Stimulated activated CD8-positive, alpha-beta memory T cell treated with anti-CD3 and anti-CD28 coated beads, Interleukin-15, amount 100 ng/mL, for 24 hours (primary cell): ENCODE measurements at places on chromosomes 13 and 19.

DNA sequence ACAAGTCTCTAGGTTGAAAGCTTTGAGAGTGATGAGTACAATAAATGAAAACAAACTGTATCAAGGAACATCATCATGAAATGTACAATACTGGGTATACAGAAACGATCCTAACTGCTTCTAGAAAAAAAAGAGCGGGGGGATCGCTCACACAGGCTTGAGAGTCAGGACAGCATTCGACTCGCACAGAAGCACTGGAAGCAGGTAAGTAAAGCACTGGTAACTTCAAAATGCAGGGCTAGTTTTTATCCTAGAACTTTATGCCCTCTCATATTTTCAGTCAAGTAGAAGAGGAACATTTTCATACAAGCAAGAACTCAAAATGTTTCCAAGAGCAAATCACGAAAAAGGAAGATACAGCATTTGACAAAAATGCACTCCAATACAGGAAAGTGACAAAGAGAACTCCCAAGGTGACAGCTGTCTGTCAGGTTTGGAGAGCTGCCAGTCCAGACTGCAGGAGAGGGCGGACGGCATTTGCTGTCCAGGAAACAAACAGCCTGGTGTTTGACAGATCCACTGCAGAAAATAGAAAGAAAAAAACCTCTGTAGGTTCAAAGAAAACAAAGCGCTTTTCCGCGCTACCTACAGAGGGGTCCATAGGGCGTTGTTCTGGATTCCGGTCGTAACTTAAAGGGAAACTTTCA is 58.2 kb upstream of the XPO4 start:
- DNase-seq: no peak

DNA sequence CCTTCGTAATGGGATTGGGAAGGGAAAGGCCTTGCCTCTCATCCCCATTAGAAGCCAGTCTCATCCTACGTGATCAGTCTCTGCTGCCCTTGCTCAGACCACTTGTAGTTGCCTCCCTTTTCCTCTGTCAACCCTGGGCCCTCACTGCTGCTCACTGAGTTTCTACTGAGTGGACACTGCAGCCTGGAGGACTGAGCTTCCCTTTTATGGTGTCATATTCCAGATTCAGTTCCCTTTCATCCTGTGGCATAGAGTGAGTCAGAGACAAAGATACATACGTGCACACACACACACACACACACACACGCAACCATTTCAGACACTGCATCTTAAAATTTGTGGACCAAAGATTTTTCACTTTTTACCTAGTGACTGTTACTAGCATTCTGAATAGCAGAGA is 56.6 kb downstream of the COG3 start:
- DNase-seq: no peak

DNA sequence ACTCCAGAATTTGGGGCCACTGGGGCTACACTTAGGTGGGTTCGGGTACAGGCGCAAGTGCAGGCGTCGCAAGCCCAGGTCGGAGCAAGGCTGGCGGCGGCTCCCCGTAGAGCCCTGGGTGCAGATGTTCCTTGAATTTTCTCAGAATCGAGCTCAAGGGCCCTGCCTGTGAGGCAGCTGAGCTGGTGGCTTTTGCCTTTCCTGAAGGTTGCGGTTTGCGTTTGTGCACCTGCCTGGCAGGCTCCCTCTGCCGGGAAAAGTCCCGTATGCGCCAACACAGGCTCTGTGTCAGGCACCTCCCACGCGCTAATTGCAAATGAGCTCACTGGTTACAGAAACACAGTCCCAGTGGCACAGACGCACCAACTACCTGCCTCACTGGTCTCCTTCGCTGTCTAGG is 5.9 kb downstream of the DOHH start:
- no peak for DNase-seq

- DNase-seq: no peak
Measured at GRCh38 chr13:104798486-104798885, 1732.3 kb upstream of the SLC10A2 start.

GRCh38 chr13:95906999-95907398 is 146.2 kb downstream of the UGGT2 start:
- no peak for DNase-seq

DNA sequence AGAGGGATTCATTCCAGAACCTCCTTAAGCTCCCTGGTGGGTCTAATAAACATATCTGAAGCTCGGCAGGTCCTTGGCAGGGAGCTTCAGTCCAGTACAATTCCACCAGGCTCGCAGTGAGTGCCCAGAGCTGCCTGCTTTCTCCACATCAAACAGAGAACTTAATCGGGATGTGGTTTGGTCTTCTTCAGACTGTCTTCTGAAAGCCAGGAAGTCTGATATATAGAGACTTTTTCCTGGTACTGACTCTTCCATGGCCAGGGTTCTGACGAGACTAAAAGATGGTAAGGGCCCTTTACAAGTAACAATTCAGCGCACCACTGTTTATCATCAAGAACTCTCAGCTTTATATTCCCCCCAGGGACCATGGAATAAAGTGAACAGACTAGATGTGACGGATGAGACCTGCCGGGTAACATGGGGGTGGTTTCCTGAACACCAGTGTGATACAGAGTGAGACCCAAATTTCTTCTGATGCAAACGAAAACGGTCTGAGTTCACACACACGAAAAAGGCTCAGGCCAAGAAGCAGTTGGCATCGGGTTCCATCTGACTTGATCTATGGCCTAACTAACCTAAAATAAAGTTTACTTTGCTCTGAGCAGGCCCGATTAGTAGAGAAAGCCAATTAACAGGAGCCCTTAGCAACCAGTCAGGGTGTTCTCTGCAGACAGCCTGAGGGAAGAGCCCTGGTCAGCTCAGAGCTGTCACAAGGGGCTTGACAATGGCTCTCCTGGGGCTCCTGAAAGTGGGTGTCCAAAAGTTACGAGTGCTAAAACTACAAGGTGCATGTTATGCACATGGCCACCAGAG is 29.0 kb downstream of the RANBP3 start:
- no peak for DNase-seq

GRCh38 chr13:107866941-107867623 is 348.3 kb downstream of the LIG4 start:
- DNase-seq: no peak

- DNase-seq: no peak
Measured at GRCh38 chr19:944663-945241, 18.9 kb downstream of the ARID3A start.

GRCh38 chr19:12513531-12514061 is 29.0 kb upstream of the ZNF709 start:
- no peak for DNase-seq

DNA sequence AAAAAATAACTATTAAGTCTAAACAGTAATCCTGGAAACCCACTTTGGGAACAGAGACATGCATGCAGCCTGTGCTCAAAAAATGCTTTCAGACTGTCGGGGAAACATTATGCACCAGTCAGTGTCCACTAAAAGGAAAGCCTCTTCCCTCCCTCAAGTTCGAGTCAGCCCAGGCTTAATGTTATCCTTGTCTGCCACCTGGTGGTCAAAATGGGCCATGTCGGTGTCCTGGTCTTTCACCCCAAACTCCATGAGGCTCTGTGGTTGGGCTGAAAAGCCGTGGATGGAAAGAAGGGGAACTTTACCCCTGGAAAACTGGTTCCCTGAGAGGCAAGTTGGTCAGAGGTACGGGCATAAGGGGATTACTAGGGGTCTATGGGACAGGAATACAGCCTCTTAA is 88.4 kb upstream of the ZNF492 start:
- no peak for DNase-seq

GRCh38 chr19:50475736-50476223 is 527 bp upstream of the EMC10 start:
- no peak for DNase-seq

DNA sequence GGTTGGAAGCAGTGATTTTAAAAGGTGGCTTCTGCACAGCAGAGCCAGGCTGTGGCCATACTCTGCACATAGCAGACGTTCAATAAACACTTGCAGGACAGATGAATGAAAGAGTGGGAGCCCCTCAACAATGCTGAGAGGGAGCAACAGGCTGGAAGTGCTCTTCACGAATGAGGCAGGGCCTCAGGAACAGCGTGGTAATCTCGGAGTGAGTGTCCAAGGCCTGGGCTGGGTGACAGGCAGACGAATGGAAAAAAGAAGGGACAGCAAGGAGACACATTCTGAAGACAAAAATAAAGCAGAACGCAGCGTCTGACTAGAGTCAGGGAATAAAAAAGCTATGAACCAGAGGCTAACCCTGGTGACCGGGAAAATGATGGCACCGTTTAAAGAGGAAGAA is 11.1 kb downstream of the GJA3 start:
- no peak for DNase-seq

- no peak for DNase-seq
Measured at GRCh38 chr13:37132211-37132610, 26.7 kb upstream of the CSNK1A1L start.

- DNase-seq: no peak
Measured at GRCh38 chr13:54611390-54611789, 1582.8 kb downstream of the OLFM4 start.

GRCh38 chr19:13078897-13079541 is 23.6 kb downstream of the LYL1 start:
- DNase-seq: no peak

- DNase-seq: no peak
Measured at GRCh38 chr19:31054430-31054829, 294.8 kb downstream of the TSHZ3 start.

DNA sequence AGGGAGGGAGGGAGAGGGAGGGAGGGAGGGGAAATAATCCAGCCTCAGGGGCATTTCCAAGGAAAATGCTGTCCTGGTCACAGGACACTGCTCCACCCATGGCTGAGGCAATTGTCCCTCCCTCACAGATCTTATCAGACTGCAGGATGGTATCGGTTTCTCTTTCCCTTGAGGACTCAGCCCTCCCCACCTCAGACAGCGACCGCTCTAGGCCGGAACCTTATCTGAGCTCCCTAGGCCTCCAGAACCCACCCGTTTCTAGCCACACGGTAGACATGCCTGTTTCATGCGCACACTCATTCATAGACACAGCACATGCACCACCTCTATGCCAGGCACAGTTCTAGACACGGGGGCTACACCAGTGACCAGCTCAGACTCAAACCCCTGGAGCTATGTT is 10.0 kb upstream of the IZUMO2 start:
- no peak for DNase-seq

- no peak for DNase-seq
Measured at GRCh38 chr13:35818633-35819067, 312.5 kb downstream of the DCLK1 start.

DNA sequence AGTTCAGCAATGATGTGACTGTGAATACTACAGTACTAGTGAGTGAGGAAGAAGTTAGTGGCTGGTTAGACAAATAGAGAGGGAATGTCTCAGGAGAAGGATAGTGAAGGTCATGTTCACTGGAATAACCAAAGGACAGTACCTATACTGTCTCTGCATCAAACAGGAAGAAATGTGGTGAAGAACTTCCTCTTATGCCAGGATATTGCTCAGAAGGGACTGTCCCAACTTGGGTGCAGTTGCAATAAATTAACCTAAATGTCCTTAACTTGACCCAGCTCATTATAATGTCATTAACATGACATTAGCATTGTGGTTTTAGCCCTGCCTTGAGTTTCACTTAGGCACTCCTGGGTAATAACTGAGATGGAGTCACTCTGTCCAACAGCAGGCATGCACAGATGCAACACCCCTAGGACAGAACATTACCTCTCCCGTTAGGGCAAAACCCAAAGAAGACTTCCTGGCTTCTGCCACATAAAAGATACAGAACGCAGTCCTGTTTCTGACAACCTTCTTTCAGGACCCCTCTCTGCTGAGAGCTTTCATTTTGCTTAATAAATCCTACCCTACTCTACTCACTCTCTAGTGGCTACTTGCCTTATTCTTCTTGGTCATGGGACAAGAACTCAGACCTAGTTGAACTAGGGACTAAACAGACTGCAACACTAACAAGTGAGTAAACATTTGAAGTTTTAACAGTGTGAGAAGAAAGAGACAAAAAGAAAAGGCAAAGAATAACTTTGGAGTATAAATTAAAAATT is 1591.6 kb upstream of the MIR17HG start:
- DNase-seq: no peak

DNA sequence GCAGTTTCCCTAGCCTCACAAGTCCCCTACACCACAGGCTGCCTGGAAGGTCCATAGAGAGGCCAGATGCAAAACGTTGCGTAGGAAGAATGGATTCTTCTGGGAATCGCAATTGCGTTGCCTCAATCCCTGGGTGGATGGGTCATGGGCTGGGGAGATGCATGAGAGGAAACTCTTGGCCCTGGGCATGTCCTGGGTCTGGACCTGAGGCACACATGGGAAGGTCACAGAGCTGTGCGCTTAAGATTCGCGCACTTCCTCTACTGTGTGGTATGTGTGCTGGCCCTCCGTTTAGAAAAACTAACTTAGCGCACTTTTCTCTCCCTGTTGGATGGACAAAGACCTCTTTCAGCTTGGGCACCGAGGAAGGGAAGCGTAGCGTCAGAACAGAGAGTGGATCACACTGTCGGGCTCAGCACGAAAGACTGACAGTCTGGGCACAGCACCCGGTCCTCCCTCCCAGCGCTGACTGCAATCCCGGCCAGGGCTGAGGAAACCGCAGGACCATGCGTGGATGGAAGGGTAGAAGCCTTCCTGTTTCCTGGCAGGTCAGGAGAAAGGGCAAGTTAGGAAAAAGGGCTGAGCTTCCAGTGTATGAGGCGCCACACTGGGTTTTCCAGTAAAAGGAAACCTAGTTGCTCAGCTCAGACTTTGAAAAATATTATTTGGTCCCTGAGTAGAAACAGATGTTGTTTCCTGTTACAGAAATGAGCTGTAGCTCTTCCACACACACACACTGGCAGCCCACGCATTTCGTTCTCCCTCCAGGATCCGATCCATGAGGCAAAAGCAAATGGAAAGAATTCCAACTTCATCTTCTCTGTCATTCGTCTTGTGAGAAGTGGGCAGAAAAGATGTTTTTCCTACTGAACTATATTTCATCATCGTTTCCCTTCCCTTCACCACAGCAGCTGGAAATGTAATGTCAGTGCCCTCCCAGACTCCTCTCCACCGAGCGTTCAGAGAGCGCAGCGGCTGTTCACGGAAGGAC is 86.0 kb downstream of the ING1 start:
- no peak for DNase-seq
